ENCODE measurements at places on chromosomes 2 and 18. TPM values are rescaled to one million over a fixed set of nuclear protein-coding genes. Genes with fewer than 3 reads are reported as not detected.

The SLC38A11 gene
- not detected for total RNA-seq

DNA sequence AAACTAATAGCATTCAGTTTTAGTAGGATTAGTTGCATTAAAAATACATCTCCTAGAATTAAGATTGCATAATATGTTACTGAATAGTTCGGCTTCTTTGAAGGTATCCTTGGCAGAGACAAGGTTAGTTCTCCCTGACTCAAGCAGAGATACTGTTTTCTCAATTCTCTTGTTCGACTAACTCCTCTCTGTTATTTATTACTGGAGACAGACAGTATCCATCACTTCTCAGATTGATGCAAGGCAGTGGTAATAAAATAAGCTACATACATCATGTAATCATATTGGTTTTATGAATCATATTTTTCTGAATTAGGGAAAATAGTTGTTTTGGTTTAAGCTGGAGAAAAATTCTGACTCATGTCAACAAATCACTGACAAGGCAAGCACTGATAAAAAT is 134.8 kb downstream of the SLC8A1 start:
- no peak for DNase-seq

- DNase-seq = no peak
Observed at GRCh38 chr2:83572400-83572799, 886.7 kb downstream of the SUCLG1 start.

DNA sequence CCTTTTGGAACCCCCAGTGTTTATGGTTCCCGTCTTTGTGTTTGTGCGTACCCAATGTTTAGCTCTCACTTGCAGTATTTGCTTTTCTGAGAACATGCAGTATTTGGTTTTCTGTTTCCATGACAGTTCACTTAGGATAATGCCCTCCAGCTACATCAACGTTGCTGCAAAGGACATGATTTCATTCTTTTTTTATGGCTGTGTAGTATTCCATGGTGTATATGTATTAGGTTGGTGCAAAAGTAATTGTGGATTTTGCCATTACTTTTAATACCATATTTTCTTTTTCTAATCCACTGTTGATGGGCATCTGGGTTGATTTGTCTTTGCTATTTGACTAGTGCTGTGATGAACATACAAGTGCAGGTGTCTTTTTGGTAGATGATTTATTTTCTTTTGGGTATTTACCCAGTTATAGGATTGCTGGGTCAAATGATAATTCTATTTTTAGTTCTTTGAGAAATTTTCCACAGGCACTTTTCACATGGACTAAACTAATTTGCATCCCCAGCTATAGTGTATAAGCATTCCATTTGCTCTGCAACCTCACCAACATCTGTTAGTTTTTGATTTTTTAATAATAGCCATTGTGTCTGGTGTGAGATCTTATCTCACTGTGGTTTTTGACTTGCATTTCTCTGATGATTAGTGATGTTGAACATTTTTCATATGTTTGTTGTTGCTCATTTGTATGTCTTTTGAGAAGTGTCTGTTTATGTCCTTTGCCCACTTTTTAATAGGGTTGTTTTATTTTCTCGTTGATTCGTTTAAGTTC is 63.6 kb downstream of the CERS6 start:
- DNase-seq = no peak

The ZNF407 gene
- 11.4 TPM for total RNA-seq

Data from activated CD4-positive, alpha-beta T cell treated with anti-CD3 and anti-CD28 coated beads for 36 hours (primary cell).